Activated T-cell treated with anti-CD3 and anti-CD28 coated beads for 48 hours (primary cell): ENCODE measurements at places on chromosomes 5 and 9.

DNA sequence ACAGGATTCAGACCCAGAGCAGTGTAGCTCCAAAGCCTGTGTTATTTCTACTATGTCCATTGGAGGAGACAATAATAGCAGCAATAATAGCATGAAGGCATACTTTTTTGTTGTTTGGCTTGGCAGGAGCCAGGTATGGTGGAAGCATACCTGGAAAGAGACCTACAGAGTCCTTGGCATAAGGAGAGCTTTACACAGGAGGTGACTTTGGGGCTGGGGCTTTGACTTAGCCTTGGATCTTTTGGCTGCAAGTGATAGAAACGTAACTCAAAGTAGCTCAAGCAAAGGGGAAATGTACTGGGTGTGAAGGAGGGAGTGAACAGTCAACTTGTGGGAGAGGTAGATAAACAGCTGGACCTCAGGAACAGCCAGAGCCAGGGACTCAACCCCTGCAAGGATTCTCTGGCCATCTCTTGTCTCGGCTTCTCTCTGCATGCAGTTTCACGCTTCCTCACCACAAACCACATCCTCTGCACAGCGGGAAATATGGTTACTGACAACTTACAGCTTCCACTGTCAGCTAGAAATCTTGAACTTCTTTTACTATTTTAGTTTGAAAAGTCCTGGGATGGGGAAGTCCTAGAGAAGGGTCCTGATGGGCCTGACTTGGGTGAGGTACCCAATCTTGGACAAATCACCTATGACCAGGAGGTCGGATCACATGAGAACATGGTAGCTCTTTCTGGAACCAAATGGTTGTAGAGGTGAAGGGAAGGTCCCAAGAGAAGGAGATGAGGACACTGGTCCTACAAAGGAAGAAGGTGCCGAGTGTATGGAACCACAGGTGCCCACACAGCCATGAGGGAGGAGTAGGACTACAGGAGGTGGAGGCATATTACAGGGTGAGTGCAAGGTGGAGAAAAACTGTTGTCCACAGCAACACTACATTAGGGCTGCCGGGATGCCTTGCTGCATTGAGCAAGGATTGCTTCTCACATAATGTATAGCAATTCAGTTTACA is 47.0 kb upstream of the TGFBR1 start:
- DNase-seq: peak; percentile 46

DNA sequence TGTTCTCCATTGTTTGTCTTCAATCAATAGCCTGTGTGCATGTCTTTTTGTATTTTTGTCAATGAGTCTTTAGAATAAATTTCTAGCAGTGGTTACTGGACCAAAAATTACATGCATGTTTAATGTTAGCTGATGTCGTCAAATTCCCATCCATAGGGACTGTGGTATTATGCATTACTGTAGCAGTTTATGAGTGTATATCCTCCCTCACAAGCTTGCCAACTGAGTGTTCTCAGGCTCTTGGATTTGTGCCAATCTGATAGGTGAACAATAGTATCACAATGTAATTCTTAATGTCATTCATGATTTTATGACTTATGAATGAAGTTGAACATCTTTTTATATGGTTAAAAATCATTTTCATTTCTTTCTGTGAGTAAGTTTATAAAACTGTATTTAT is 13.0 kb downstream of the SNX24 start:
- no peak for DNase-seq

DNA sequence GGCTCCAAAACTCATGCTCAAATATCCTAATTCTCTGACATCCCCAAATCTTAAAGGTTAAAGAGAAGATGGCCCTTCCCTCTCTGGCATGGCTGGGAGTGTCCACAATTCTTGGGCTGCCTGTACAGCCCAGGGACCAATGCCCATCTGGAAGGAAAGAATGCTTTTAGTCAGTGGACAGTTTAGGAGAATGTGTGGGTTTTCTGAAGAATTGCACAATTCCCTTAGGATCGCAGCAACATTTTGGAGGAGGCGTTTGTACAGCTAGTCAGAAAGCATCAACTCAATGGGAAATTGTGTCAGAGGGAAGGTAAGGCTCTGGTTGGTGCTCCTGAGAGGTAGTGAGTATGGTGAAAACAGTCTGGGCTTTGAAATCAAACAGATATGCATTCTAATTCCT is 15.0 kb downstream of the FAM193B start:
- no peak for DNase-seq

- no peak for DNase-seq
These were observed 29.3 kb upstream of the ABL1 start for GRCh38 chr9:130805510-130806326.

DNA sequence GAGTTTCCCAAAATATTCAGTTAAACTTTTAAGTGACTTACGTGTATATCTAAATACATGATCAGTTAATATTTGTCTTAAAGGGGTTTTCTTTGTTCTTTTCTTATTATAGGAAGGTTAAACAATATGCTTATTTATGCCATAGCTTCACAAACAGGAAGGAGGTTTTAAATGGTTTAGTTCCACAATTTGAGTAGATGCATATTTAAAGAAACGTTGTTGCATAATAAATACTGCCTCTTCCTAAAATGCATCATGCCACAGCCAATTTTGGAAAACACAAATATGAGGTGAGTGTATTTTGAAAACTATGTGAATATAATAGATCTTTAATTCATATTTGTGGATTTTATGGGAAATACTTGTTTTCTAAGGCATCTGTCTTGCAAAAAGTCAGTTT is 2.5 kb upstream of the ADRB2 start:
- no peak for DNase-seq

DNA sequence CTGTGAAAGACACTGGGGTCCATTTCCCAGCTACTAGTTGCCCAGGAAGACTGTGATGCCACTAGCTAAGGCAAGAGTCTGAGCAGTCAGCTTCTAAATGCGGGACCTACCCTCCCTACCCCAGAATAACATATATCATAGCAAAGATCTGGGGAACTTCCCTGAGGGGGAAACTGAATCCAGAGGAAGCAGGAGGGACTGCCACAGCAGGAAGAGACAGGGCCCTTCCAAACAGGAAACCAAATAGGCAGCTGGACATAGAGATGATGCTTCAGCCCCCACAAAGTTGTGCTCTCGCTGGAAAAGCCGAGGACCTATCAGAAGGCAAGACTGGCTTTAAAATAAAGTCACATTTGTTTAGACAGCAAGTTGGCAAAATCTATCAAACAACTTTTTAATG is 51.1 kb downstream of the KLHL3 start:
- no peak for DNase-seq

DNA sequence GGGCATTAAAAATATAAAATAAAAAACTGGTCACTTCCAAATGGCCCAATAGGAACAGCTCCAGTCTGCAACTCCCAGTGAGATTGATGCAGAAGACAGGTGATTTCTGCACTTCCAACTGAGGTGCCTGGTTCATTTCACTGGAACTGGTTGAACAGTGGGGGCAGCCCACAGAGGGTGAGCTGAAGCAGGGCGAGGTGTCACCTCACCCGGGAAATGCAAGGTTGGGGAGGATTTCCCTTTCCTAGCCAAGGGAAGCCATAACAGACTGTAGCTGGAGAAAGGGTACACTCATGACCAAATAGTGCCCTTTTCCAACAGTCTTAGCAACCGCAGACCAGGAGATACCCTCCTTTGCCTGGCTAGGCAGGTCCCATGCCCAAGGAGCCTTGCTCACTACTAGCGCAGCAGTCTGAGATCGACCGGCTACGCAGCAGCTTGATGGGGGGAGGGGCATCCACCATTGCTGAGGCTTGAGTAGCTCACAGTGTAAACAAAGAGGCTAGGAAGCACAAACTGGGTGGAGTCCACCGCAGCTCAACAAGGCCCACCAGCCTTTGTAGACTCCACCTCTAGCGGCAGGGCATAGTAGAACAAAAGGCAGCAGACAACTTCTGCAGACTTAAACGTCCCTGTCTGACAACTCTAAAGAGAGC is 12.7 kb downstream of the RLN1 start:
- peak; percentile 2 for DNase-seq

DNA sequence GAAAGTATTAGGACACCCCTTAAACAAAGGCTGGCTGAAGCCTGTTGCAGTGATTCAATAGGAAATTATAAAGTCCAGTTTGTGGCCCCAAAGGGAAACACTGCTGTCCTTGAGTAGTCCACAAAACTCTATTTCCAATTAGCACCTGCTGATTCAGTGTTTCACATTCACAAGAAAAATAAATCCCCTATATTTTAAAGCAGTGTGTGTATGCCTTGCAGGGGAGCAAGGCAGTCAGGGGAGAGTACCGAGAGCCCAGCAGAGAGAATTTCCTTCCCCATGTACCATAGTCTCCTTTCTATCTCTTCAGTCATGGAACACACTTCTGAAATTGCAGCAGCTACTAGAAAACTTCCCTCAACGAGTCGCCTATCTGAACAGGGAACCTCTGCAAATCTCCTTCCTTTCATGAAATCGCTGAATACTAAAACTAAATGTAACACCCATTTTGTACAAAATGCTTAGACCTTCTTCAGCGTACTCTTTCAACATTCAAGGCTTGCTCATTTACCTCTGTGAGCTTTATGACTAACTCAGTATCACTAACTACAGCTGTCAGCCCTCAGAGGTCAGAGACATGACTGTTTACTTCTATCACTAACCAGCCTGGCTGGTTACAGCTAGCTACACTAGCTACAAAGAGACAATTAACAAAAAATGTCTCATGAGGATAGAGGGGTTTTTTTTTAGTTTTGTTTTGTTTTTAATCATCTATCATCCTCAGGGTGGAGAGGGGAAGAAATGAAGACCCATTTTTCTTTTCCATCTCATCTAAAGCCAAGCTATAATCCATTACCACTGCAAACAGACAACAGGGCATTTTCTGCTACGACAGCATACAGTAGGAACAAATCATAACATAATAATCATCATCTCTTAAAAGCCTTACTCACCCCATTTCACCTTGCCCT is 188.7 kb downstream of the EBF1 start:
- no peak for DNase-seq

DNA sequence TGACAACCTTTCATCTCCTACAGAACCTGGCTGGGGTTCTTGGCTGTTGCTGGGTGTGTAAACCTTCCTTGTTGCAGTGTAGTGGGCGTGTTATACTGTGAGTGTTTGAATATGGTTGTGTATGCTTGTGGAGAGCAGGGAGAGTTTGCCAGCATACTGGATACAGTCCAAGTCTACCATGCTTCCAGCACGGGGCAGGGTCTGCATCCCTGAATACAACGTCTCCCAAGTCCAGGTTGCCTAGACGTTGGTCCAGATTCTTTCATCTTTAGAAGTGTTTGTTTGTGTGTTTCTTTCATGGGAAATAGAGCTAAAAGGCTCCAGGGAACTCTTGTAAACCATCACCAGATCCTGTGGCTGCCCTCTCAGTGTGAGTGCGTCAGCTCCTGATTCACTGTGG is 46.4 kb downstream of the SYK start:
- DNase-seq: no peak

GRCh38 chr9:5633243-5633642 is 4.3 kb downstream of the RIC1 start:
- no peak for DNase-seq

DNA sequence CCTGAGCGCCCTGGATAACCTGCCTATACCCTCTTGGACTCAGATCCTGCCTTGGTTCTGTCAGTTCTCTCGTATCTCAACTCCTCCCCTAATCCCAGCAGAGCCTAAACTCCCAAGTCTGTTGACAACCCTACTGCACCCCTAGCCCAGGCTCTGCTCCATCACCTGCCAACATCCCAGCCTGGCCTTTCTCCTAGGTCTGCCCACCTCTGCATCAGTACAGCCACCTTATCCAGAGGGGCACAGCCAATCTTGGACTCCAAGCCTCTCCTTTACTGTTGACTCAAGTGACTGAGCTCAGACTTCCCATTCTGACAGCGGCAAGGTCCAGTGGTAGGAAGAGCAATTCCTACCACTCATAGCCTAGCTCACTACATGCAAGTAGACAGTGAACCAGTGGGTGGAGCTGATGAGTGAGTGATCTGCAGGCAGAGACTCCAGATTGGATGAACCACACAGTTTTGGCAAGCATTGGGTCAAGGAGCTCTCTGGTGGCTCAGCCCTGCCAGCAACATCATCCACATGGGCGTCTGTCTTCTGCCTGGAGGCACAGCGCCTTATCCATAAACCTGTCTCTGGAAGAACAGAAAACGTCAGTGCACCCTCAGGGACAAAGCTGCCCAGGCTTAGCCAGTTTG is 26.5 kb downstream of the TRMO start:
- no peak for DNase-seq

- no peak for DNase-seq
These were observed 221.2 kb downstream of the DMRT2 start for GRCh38 chr9:1271367-1271766.
